DMS153 (cell line): ENCODE measurements at places on chromosomes 7 and 10.

- DNase-seq = no peak
Measured at GRCh38 chr7:40584667-40585433, 450.0 kb downstream of the SUGCT start.

DNA sequence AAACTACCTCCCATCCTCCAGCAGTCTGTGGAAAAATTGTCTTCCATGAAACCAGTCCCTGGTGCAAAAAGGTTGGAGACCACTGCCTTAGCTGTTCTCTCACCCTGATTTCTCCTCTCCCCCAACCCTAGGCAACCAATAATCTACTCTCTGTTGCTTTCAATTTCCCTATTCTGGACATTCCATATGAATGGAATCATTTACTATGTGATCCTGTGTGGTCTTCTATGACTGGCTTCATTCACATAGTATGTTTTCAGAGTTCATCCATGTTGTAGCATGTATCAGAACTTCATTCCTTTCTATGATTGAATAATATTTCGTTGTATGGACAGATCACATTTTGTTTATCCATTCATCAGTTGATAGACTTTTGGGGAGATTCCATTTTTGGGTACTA, 38.3 kb upstream of the DLG5 start:
- no peak for DNase-seq

GRCh38 chr10:62059217-62059920, 157.9 kb downstream of the ARID5B start:
- no peak for DNase-seq

- no peak for DNase-seq
Measured at GRCh38 chr7:19587291-19587690, 121.5 kb downstream of the POLR1F start.

DNA sequence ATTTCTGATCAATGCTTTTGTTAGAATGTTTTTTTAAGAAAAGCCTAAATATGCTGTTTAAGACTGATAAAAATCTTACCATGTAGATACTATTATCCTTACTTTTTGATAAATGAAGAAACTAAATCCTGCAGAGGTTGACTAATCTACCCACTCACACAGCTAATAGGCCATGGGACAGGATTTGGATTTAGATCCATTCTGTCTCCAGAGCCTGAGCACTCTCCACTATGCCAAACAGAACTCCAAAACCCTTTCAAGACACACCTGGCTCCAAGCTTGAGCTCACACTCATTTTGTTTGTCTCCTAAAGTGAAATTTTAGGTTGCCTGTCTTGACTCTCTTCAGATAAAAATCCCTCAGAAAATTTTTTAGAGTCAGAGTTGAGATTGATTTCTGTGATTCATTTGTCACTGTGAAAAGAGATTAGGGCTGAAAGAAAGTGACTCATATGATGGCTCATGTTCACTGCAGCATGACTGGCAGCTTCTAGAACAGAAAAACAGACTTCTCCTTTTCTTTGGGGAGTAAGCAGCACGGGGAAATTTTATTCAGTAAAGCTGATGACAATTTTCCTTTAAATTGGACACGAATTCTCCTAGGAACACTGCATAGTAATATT, 132.3 kb upstream of the POT1 start:
- no peak for DNase-seq

- peak; percentile 85 for DNase-seq
Measured at GRCh38 chr10:75512203-75512933, 80.9 kb downstream of the LRMDA start.

DNA sequence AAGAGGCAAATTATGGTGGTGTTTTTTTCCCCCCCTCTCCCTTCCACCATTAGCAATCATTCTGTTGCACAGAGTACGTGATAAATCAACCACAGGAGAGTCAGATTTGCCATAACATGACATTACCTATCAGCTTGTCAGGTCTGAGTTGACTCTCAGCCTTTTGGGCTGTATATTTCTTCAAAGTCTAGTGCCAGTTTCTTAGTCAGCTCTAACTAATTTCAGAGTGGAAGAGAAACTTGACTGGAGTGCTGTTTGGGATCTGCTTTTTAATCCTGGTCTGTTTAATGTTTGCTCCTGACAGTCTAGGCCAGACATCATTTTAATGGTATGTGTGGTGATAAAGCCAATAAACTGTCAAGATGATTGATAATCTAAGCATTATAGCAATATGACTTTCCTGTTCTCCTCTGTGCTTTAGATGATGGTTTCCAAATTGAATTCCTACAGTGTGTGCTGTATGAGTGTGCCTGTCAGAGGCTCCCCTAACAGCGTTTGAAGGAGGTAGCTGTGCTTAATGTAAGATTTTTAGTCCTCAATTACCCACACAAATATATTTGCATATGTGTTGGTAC, 76.9 kb downstream of the LRMDA start:
- no peak for DNase-seq

- DNase-seq = no peak
Measured at GRCh38 chr7:4279216-4279615, 402.9 kb upstream of the FOXK1 start.

- no peak for DNase-seq
Measured at GRCh38 chr10:117537436-117537903, 5.1 kb upstream of the EMX2 start.

DNA sequence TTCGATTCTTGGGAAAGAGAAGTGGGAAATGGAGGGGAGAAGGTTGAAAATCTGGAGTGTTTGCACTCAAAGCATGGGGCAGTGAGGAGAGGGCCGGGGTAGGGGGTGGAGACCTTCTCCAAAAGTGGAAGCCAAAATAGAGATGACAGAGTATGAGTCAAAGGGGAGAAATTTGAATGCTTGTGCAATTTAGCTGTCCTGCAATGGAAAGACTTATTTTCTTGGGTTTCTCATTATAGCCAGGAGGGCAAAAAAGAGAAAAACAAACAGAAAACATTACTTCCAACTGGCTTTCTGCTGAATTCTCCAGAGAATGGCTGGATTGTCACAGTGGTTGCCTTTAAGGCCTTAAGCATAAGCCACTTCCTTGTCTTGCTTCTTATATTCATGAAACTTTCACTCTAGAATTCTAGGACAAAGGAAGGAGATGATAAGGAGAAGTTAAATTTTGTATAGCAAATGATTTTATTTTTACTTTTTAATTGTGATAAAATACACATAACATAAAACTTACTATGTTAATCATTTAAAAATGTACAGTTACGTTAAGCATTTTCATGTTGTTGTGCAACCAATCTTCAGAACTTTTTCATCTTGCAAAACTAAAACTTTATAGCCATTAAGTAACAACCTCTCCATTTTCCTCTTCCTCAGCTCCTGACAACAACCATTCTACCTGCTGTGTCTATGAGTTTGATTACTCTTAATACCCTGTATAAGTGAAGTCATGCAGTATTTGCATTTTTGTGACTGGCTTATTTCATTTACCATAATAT, 100.2 kb downstream of the GPR85 start:
- no peak for DNase-seq

DNA sequence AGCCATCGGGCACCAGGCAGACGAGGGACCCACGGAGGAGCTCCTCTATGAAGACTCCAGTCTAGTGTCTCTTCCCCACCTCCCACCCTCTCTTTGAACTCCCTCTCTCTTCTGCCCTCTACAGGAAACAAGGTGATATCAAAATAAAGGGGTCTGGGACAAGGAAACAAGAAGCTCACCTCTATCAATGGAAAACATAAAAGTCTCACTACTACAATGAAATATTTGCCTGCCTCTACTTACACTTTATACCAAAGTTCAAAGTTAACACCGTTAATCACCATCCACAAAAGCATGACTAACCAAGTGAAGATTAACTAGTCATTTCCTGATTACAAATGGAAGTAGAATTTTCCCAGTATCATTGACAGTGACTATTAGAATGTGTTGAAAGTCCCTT, 82.2 kb downstream of the PARD3 start:
- DNase-seq = no peak

DNA sequence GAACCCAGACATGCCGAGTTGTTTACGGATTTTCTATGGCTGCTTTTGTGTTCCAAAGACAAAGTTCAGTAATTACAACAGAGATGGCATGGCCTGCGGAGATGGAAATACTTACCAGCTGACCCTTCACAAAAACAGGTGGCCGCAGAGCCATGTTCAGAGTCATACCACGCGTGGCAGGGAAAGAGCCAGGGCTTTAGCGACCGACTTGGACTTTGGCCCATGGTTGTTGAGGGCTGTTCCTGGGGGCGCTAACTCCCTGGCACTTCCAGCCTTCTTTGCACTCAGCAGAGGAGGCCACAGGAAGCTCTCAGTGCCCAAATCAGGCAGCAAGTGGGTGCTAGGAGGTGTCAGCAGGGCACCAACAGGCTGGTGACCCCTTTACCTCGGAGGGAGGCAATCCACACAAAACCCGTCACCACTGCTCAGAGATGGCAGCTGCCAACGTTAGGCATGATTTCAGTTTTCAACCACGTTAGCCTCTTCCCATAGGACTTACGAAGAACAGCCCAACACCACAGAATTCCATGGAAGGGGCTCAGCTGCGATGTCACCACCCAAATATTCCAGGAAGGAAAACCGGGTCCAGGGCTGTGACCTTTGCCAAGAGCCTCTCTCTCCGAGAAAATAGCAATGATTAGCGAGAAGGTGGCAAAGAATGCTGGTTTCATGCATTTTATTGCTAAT, 21.4 kb upstream of the CNPY1 start:
- no peak for DNase-seq

DNA sequence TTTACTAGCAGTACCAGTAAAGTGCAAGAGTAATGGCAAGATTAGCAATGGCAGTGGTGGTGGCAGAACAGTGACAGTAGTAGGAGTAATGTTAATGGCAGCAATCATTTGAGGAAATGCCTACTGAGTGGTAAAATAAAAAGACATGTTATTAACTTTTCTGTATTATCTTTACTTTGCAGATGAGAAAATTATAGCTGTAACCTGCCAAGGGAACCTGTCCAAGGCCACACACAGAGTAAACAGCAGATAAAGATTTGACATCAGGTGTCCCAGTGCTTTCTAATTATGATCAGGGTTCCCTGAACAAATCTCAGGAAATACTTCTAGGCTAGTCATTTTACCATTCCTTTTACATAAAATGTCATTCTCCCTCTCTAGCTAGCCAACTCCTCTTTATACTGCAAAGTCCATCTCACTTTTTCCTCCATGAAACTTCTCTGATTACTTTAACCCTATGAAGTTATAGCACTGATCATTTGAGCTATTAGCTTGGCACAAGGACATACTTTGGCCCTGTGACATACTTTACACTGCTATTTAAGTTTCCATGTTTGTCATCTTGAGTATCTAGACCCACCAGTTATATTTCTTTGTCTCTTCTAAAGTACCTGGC, 219.1 kb downstream of the TAX1BP1 start:
- no peak for DNase-seq

DNA sequence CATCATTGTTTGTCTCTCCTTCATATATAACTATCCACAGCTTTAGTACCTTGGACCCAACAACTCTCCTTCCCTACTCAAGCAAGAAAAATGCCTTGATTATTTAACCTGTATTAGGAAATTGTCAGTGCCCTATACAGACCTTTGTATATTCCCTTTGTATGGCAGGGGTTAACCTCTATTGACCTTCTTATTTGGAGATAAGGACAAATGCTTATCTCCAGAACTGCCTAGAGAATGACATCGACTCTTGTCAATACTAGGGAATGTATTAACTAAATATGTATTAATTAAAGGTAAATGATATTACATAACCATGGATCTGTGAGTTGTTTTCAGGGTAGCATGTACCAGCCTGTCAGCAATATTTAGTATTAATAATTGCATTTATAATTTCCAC, 10.4 kb upstream of the AKR1D1 start:
- no peak for DNase-seq

DNA sequence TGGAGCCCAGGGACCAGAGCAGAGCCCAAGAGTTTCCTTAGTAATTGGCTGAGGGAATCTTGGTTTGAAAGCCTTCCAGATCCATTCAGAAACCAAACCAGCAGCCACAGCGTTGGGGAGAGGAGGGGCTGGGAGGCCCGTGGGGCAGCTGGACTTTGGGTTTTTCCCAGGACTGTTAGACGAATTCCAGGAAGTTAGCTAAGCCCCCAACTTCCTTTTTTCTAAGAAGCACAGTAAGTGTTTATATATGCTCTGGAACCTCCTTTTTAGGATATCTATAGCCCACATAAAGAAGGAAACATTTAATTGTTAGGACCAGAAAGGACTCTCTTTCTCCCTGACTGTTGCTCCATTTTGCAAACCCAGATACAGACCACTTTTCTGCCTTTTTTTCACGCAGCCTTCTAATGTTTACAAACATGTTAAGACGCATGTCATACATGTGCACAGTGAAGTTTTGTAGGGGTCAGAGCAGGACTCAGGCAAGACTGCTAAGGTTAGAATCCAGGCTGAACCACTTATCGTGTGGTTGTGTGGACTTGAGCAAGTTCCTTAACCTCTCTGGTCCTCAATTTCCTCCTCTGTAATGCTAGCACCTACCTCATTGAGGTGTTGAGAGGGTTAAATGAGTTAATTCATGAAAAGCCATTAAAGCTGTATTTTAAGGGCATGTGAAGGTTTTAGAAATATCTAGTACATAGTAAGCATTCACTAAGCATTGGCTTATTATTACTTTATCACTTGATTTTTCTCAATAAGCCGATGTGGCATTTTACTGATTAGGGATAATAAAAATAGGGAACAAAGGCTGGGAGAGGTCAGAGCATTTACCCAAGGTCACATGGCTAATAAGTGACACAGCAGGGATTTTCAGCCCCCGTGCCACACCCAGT, 42.4 kb downstream of the TBATA start:
- DNase-seq = no peak

DNA sequence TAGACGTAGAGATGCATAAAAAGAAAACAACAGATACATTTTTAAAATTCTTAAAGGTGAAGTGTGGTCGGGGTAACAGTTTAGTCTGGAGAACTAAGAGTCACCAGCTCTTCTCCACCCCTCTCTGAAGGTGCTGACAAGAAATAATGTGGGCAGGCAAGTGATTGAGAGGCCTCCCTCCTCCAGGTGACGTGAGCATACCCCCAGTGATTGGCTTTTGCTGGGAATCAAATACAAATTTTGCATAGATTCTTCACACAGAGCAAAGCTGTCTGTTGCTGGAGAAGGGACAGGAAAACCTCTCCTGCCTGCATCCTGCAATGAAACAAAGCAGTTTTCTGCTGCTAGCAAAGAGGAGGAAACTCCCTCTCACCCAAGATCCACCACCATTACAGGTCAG, 115.0 kb downstream of the DGKB start:
- DNase-seq = no peak

- peak; percentile 96 for DNase-seq
Measured at GRCh38 chr7:47474937-47475879, 106.7 kb downstream of the TNS3 start.

DNA sequence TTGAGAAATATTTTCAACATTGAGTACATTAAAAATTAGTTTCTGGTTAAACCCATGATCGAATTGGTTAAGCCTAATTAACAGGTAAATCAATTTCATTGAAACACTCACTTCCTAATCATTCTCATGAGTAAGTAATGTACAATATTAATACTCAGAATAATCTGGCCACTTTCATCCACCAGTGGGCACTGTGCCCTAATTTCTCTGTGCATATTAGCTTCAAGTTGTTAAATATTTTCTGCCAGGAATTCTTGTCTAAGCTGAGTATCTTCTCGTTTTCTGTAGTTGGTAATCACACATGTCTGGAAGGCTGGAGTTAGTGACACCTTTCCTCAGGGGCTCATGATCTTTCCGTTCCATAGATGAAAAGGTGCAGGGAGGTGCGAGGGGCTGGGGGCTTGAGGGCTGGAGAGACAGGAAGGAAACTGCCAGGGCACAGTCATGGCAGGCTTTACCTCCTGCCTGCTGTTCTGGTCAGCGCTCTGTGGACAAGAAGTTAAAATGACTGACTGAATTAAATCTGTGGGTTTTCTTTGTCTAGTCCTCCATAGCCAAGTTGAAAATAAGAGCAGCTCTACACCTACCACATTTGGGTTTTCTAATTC, 71.9 kb downstream of the WIPF3 start:
- DNase-seq = no peak
